Esophagus squamous epithelium (tissue), 5 donors: ENCODE measurements at places on chromosomes 3 and 15.

DNA sequence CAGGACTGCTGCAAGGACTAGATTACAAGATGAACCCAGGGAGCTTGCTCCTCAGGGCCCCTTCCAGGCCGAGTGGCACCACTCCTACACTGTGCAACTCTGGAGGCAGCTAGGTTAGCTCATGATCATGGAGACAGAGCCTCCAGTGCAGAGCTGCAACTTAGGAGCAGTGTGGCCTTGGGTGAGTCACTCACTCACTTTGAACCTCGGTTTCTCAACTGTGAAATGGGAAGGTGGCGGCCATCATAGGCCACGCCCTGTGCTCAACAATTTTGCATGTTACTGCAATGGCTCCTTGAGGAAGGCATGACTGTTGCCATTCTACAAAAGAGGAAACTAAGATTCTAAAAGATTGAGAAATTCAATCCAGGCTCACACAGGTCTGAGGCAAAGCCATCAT, 11.2 kb upstream of the CXCR6 start:
- no peak for DNase-seq

DNA sequence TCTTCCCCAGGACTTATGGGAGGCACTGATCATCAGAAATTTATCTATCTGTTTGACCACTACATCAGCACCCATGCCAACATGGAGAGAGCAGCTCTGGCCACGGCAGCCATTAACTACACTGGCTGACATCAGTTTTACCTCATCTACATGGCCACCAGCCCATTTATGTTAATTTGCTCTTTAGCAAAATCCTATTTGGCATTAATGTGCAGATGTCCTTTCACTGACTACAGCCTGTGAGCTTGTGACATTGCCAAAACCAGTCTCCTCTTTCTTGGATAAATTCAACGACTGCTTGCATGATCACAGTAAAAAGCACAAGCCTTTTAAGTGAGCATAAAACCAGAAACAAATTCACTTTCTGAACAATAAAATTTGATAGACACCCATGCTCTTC, 47.5 kb downstream of the NR1I2 start:
- no peak for DNase-seq

DNA sequence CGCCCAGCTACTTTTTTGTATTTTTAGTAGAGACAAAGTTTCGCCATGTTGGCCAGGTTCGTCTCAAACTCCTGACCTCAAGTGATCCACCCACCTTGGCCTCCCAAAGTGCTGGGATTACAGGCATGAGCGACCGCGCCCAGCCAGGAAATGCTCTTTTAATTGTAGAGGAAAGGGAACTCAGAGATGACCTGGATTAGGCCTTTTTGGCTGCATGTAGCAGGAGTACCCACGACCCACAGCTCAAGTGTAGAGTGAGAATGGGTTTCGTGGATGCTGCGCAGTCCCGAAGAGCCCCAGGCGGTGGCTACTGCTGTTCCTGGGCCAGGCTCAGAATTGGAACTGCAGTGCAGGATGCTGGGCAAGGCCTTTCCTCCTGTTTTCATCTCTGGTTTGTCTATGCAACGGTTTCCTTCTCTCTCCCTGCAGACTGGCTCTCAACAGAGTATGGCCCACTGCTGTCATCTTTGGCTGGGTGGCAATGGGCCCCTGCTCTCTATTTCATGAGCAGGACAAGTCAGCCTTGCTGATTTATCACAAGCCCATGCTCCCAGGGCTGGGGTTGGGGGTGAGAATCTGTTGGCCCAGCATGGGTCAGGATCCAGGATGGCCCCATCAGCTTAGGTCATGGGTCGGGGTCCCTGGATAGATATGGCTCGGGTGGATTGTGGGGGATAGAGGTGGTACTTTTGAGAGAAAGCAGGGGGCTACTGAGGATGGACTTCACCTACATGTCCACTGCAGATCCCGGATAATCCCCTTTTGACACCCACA, 51.2 kb downstream of the GASK1A start:
- no peak for DNase-seq

DNA sequence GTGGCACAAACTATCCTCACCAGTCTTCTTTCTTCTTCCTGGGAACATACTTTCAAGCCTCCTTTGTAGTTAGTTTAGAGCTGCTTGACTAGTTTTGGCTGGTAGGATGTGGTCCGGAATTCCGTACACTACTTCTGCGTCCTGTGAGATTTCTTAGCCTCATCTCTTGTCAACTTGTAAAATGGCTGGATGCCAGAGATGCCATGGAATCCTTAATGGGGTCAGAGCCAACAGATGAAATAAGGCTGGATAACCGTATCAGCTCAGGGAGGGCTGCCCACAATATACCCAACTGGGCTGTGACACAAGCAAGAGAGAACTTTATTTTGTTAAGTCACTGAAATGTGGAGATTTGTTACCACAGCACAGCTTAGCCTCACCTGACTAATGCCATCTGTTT, 466.9 kb upstream of the MDFIC2 start:
- no peak for DNase-seq

GRCh38 chr3:139934613-139935015, 371 bp upstream of the CLSTN2 start:
- DNase-seq, result no peak

DNA sequence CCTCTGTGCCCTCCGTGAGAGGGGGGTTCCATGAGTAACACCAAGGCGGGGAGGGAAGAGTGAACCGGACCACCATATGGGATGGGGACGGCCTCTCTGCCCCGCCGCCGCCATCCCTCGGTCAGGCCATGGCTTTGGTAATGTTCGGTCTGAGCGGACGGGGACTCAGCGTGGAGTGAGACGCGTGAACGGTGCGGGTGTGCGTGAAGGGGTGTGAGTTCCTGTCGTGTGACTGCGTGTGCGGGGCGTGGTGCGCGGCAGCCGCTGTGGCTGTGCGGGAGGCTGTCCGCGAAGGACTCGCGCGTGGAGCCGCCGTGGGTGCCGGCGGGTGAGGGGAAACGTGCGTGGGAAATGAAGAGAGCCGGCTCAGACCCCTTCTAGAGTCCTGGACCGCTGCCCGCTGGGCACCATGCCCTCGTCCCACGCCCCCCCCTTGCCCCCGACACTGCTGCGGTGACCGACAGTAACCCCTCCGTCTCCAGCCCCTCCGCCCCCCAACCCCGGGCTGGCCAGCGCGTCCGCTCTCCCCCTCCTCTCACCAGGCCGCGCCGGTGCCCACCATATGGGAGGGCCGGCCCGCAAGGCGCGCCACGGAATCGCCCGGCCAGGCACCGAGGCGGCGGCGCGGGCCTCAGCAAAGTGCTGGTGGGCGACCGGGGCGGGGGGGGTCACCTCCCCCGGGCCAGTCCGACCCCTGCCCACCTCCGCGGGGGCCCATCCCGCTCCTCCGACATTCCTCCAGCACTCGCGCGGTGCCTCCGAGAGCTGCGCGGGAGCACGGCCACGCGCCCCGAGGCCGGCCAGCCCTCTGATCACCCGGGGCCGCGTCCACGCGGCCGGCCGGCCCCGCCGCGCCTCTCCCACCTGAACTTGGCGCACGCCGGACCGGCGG, 589 bp downstream of the KLF15 start:
- no peak for DNase-seq

- DNase-seq, result no peak
Observed at GRCh38 chr15:98844261-98844660, 163.3 kb downstream of the PGPEP1L start.

DNA sequence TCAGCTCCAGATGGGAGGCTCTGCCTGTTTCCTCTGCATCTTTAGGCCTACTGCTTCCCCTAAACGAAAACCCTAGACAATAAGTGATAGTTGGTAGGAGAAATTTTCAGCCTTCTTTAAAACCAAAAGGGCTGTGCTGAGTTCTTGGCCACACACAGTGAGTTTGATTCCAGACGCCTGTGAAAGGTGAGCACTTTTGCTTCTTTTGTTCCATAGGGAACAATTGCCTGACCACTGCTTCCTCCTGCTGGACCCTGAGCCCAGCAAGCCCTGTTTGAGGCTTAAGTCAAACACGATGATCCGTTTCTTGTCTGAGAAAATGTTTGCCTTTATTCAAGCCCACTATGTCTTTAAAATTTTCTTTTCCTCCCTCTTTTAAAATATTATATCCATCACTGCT, 493.9 kb downstream of the ZIC1 start:
- DNase-seq, result no peak

DNA sequence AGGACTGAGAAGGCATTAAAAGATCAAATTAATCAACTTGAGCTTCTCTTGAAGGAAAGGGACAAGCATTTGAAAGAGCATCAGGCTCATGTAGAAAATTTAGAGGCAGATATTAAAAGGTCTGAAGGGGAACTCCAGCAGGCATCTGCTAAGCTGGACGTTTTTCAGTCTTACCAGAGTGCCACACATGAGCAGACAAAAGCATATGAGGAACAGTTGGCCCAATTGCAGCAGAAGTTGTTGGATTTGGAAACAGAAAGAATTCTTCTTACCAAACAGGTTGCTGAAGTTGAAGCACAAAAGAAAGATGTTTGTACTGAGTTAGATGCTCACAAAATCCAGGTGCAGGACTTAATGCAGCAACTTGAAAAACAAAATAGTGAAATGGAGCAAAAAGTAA, 149.7 kb upstream of the LRRFIP2 start:
- DNase-seq, result no peak

- no peak for DNase-seq
Observed at GRCh38 chr15:45588219-45588875, 1.2 kb downstream of the BLOC1S6 start.

- DNase-seq, result no peak
Observed at GRCh38 chr3:16841041-16841753, 43.6 kb upstream of the PLCL2 start.

DNA sequence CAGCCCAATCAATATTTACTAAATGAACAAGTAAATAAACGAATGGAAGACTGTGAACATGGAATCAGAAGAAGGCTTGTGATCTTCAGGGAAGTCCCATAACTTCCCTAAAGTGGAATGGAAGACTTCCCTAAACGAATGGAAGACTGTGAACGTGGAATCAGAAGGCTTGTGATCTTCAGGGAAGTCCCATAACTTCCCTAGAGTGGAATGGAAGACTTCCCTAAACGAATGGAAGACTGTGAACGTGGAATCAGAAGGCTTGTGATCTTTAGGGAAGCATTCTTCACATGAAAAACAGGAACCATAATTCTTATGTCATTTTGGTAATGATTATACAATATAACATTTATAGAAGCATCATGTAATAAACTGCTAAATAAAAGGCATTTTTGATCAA, 38.8 kb downstream of the EOGT start:
- no peak for DNase-seq

DNA sequence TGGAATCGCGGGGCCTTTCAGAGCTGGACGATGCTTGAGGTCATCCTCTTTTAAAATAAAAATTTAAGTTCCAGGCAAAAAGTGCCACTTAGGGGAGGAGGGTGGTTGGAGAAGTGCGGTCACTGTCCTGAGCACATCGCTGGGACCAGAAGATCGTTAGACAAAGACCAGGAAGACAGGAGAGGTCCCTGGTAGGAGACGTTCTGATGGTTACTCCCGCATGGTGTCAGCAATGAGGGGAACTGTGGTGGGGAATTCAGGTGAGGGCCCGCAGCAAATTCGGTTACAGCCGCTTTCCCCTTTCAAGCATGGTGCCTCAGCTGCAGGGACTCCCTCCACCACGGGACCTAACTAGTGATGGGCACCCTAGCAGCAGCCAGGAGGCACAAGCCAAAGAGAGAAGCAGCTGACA, 1.0 kb upstream of the ISY1 start:
- no peak for DNase-seq

GRCh38 chr15:83219026-83219425, 11.4 kb upstream of the HDGFL3 start:
- no peak for DNase-seq

- no peak for DNase-seq
Observed at GRCh38 chr15:31049682-31050615, 51.6 kb downstream of the TRPM1 start.

GRCh38 chr3:128503751-128504532, 10.9 kb upstream of the GATA2 start:
- DNase-seq, result no peak

- no peak for DNase-seq
Observed at GRCh38 chr15:70703096-70703878, 60.1 kb downstream of the UACA start.

DNA sequence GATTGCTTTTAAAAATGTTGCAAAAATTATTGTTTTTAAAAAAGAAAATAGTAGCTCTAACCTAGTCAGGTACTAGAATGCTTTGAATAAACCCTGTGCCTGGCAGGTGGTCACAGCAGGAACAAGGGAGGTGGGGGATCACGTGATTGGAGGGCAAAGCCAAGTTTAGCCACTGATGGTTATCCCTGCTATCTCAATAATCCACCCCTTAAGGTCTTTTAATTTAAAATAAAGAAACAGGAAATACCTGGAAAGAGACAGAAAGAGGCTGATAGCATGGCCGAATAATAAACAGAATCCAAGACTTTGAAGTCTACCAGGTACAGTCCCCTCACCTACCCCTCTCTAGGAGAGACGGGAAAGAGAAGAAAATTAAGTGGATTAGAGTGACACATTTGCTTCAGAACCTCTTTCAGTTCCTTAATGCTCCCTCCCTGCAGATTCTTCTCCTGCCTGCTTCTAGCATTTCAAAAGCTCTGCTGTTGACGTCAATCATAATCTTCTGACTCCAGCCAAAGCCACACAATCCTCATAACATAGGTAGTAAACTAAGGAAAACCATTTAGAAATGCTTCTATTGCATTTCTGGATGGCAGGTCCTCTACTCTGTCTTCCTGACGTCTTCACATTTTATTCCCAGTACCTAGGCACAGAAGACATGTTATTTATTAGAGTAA, 303.4 kb upstream of the MME start:
- DNase-seq, result no peak

DNA sequence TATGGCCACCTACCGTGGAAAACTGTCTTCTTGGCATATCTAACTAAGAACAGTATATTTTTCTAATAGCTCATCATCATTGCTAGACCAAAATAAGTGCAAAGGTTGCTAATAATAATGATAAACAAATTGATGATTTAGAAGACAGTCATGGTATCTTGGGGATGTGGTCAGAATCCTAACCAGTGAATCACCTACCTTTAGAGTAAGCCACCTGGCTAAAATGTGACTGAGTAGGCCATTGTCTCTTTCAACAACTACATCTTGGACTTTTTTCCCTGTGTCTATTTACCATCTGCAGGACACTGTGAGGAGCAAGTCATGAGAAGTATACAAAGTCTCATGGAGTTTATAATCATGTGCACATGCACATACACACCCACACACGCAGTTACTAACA, 273.5 kb upstream of the SEMA6D start:
- DNase-seq, result no peak

GRCh38 chr15:60370105-60370868, 27.5 kb downstream of the ANXA2 start:
- DNase-seq, result no peak

DNA sequence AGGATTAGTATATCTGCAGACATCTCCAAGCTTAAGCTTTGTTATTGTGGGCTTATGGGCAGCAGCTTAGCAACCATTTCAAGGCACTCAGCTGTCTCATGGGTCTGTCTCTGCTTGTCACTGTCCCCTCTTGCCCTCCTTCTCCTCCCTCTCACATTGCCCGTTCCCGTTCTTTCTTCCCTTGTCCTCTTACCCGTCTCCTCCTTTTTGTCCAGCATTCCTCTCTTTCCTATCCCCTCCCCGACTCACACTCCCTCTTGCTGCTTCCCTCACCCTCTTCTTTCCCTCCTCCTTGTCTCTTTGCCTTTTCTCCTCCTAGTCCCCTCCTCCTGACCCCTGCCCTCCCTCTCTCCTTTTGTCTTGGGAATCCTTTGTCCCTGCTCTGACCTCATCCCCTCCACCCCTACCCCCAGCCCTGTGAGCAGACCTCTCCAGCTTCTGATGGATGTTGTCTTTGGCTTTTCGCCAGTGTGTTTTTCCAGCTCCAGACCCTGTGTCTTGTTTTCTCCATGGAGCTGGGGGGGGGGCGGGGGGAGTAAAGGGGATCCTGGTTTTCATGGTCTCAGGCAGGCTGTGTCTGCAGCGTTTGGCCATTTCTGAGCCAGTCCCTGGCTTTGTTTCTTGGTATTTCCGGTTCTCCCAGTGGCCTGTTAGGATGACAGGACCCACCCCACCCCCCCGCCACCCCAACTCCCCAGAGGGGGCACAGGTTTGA, 47.9 kb upstream of the TRAK1 start:
- no peak for DNase-seq
